Ureter (tissue), 1 donor: ENCODE measurements at places on chromosomes 16 and 17. TPM values are rescaled to one million over a fixed set of nuclear protein-coding genes. Genes with fewer than 3 reads are reported as not detected.

DNA sequence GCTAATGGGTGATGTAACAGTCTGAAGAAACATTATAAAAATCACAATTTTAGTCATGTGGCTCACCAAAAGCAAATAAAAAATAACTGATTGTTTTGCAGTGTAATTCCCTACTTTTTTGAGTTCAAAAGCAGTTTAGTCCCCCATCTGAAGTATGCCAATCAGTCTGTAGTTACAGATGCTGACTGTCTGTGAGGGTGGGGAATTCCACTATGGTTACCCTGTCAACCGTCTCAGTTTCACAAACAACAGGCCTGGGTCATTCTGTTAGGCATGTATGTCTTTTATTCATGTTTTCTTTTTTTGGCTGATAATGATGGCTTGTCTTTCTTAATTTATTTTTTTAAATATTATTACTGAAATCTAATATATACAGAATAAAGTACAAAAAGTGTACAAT lies 69.3 kb downstream of the STXBP4 start:
- DNase-seq, result no peak

- no peak for DNase-seq
Measured at GRCh38 chr17:38705523-38705802, 390 bp downstream of the MLLT6 start.

DNA sequence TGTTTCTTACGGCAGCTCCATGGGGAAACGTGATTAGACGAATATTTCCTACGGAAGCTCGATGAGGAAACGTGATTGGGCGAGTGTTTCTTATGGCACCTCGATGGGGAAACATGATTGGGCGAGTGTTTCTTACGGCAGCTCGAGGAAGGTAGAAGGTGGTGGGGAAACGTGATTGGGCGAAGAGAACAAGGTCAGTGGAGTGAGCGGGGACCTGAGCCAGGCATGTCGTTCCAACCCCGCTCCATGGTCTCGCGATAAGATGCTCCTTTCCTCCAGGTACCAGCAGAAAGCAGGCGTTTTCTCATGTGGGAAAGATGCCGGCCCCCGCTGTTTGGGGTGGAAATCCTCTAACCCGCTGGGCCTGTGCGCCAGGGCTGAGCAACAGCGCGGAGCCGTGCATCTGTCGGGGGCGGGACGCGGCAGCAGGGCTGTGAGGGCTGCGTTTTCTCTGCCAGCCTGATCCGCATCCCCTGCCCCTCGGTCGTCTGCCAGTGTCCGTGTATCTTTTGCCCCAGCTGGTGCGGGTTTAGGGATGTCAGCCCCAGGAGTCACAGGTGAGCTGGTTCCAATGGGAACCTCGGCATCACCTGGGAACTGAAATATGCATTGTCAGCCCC lies 25.6 kb upstream of the DOC2B start:
- no peak for DNase-seq

GRCh38 chr17:50967795-50968194 lies 101.6 kb upstream of the TOB1 start:
- DNase-seq, result no peak

DNA sequence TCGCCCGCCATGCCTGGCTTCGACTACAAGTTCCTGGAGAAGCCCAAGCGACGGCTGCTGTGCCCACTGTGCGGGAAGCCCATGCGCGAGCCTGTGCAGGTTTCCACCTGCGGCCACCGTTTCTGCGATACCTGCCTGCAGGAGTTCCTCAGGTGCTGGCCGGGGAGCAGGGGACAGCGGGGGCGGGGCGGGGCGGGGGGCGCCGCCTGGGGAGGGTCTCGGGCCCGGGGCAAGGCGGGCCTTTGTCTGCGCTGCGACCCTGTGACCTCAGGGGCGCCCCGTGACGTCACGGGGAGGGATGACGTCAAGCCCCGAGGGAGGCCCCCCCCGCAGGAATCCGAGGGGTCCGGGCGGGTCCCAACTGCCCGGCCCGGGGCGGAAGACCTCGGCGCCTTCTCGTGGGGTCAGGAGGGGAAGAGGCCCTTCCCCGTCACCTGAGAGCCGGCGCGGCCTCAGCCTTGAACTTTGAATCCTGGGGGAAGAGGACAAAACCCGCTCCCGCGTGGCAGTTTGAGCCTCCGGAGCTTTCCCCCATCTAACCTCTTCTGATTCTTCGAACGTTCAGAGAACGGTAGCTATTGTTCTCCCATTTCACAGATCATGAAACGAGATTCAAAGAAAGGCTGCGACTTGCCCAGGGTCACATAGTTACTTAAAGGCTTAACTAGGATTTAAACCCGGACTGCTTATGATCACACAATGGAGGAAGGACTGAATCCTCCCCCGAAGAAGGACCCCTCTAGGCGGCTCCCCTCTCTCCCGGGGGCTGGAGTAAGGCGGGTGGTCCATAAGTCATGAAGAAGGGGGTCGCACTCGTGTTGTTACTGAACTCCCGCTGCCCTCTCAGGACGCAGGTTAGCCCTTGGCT lies 527 bp downstream of the TRAF4 start:
- DNase-seq, result no peak

GRCh38 chr17:78839235-78839761 lies 1.3 kb downstream of the USP36 start:
- DNase-seq, result no peak

DNA sequence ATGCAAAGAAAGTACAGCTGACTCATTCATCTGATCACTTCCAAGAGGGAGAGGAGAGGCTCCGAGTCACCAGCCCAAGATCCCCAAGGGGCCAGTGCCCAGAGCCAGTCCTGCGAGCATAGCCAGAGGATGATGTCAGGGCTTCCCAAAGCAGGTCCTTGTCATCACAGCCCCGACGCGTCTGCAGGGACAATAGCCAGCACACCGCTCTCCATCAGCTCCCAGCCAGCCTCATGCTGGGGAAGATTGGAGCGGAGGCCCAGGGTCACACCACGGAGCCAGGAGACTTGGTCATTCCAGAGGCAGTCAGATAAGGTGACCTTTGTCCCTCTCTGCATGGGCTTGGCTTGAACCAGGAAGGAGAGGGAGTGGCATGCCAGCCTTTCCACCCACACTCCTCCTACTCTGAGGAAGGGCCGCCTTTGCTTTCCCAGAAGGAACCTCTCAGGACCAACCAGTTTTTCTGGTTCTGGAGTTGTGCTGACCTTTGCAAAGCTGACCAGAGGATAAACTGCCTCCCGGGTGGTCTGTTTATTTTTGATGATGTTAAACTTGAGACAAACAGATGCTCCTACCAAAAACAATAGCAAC lies 58.3 kb upstream of the ARHGAP44 start:
- peak; percentile 82 for DNase-seq

DNA sequence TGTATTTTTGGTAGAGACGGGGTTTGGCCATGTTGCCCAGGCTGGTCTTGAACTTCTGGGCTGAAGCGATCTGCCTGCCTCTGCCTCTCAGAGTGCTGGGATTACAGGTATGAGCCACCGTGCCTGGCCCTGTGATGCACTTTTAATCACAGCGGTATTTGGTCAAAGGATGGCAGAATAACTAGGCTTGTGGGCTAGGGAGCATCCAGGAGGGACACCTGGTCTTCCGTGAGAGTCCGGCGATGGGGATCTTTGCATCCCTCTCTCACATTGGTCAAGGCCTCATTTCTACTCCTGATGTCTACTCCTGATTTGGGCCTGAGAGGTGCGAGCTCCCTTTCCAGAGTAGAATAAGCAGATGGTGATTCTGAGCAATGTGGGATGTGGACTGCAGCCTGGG lies 257.9 kb upstream of the CACNG5 start:
- no peak for DNase-seq

DNA sequence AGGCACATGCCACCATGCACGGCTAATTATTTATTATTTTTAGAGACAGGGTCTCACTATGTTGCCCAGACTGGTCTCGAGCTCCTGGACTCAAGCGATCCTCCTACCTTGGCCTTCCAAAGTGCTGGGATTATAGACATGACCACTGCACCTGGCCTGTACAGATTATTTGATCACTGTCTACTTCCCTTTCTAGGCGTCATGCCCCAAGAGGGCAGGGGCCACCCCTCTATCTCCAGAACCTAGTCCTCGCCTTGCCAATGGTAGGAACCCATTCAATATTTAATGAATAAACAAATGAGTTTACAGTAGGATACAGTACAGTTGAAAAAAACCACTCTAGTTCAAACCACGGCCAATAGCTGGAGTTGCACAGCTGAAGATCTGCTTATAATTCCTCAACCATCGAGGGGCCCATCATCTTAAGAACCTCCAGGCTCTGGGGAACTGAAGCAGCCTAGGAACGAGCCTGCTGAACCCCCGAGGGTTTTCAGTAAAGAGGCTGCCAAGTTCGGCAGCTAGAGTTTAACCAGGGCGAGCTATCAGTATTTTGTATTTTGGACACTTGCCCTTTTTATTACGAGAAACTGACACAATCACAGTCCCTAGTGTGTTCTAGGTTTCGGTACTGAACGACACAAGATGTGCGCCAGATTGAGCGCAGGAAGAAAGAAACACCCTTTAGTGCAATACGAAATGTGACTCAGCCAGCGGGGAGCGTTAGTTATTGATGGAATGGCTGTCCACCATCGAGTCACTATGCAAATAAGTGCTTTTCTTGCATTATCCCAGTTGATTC lies 14.6 kb downstream of the ADCY9 start:
- DNase-seq, result no peak

DNA sequence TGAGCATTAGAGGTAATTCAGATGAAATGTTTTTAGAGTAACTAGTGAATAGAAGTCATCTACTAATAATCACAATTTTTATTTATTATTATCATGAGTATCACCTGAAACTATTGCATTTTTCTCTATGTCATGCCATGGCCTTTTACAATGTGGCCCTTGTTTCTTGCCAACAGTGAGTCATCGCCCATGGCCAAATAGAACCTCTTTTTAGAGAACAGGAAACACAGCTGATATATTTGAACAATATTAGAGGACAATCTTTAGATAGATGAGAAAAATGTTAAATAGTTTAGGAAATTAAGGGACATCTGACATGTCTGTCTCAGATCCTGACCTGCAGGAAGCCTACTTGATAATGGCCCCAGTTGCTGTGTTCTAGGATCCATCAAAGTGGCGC lies 1584.4 kb upstream of the GOT2 start:
- DNase-seq, result no peak

SYT17 gene
- total RNA-seq, result 24.4 TPM

CTRB2 gene
- total RNA-seq, result not detected
